Fibroblast of mammary gland (primary cell): ENCODE measurements at places on chromosomes 16 and 17.

DNA sequence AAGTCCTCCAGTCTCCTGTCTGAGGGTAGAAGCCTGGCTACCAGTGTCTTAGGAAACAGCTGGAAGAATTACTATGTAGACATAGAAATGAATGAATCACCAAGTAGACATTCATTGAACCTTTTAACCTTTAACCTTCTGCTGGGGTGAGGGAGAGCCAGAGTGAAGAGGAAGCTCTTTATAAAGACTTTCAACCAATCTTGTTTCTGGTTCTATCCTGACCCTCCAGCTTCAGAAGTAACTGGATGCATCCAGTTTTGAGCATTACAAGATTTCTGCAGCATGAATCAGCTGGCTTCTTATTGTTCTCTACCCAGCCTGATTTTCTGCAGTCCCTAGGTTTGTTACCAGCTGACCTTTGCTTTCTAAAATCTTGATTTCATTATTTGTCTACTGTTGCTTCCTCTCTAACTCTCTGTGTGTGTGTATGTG, 8.5 kb downstream of the TEKT1 start:
- peak; percentile 87 for DNase-seq

GRCh38 chr16:84044118-84044488, 1.5 kb upstream of the SLC38A8 start:
- peak; percentile 54 for DNase-seq

DNA sequence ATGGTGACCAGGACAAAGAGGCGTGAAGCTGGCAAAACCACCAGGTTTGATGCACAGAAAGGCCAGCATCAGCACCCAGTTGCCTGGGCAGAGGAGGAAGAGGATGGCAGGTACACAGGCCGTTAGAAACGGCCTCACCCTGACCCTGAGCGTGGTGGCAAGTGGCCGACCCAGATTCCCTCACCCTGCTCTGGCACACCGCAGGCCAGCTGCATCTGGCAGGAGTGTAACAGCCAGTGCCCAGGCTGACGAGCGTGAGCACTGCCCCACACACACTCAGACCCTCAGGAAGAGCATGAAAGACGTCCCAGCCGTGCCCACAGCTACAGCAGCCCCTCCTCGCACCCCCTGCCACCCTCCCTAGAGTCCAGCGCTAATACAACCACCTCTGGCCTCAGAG, 82.0 kb downstream of the ANKRD11 start:
- DNase-seq: no peak

DNA sequence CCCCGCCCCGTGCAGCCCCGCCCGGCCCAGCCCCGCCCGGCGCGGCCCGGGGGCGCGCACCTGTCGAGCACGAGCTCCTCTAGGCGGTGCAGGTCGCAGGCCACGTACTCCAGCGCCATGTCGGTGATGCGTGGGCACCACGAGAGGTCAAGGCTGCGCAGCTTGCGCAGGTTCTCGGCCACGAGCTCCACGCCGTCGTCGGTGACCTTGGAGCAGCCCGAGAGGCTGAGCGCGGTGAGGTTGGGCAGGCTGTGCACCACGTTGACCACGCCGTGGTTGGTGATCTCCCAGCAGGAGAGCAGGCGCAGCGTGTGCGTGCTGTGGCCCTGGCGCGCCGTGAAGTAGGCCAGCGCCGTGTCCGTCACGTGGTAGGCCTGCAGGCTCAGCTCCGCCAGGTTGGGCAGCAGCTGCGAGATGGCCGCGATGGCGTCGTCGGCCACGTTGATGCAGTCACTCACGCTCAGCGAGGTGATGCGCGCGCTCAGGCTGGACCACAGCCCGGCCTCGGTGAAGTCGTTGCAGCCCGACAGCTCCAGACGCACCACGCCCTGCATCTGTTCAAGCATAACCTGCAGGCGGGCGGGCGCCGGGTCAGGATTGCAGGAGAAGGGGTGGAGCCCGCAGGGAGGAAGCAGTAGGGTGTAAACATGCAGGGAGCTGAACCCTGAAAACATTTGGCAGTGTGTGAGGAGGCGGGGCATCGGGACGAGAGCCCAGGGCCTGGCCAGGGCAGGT, 5.3 kb upstream of the WDR24 start:
- no peak for DNase-seq

- DNase-seq: no peak
These were observed 46.7 kb upstream of the PVALEF start for GRCh38 chr17:81118308-81119221.

DNA sequence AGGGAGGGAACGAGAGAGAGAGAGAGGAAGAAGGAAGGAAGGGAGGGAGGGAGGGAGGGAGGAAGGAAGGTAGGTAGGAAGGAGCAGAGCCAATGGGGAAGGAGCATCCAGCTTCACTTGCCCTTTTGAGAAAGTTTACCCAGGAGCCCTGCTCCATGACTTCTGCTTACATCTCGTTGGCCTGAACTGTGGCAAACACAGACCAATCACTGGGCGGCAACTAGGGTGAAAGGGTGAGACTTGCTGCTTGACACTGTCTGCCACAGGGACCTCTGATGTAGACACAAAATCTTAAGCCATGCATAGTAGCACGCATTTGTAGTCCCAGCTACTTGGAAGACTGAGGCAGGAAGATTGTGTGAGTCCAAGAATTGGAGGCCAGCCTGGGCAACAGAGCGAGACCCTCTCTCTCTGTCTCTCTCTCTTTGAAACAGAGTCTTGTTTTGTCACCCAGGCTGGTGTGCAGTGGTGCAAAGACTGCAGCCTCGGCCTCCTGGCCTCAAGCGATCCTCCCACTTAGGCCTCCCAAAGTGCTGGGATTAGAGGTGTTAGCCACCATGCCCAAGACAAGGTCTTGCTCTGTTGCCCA, 19.5 kb upstream of the TUBG2 start:
- no peak for DNase-seq

DNA sequence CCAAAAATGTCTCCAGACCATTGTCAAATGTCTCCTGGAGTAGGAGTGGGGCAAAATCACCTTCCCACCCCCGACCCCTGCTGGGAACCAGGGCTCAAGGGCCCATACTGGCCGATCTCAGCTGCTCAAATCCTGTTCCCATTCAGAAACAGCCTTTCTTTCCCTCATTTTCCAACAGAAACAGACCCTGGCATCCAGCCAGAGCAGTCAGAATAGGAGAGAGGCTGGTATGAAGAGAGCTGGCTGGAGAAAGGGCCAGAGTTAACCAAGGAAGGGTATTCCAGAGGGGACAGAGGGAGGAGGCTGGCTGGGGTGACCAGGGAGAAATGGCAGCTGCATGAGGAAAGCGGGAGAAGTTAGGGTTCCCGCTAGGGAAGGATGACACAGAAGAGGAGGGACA, 199.1 kb downstream of the XYLT1 start:
- DNase-seq: no peak

- DNase-seq: no peak
These were observed 2.2 kb downstream of the GJC1 start for GRCh38 chr17:44827863-44828262.

DNA sequence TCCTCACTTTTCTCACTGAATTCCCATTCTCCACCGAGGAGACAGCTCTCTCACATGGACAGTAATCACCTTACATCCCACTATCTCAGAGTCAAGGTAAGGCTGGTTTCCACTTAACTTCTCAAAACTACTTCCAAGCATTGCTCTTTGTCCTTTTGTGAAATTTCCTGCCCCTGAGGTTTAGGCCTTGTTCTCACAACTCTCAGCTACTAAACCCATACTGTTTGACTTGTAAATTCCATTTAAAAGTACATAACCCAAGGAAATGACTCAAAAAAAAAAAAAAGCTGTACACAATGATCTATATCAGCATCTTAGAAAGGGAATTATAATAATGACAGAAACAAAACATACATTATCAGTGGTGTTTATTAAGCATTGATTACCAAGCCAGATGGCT, 8.8 kb downstream of the CDC27 start:
- no peak for DNase-seq

- peak; percentile 76 for DNase-seq
These were observed 16.6 kb upstream of the ERN1 start for GRCh38 chr17:64146418-64147109.

DNA sequence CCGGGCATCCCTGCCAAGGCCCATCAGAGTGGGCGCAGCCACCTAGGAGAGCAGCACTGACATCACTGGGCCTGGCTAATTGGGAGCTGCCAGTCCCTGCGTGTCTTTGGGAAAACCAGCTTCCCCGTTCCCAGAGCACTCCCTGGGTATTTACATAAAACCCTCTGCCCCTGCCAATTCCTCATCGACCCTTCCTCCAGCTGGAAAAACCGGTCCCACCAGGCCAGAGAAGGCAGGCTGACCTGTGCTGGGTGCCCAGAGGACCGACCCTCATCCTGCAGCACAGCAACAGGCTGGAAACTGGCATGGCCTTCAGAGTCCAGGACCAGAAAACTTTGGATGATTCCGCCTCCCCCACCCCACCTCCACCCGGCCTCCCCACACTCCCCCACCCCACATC, 8.2 kb upstream of the FOXN1 start:
- no peak for DNase-seq

GRCh38 chr16:73057291-73058210, 9.6 kb upstream of the ZFHX3 start:
- DNase-seq: no peak

GRCh38 chr17:82603981-82604448, 44.2 kb downstream of the WDR45B start:
- DNase-seq: peak; percentile 46

DNA sequence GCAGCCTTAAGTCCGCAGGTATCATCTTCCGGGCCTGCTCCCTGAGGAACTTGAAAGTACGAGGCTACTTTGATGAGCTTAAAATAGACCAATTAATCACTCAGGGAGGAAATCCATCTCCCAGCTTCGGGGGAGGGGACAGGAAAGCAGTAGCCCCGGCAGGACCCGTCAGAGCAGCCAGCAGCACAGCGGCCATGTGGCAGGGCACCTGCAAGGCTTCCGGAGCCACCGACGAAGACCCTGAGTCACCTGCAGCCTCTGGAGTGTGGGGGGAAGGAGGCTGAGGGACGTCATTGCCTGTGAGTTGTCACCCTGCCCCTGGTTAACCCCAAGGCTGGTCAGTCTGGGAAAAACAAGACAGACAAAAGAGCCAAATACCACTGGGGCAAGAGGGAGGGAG, 4.4 kb upstream of the CYB561 start:
- no peak for DNase-seq

DNA sequence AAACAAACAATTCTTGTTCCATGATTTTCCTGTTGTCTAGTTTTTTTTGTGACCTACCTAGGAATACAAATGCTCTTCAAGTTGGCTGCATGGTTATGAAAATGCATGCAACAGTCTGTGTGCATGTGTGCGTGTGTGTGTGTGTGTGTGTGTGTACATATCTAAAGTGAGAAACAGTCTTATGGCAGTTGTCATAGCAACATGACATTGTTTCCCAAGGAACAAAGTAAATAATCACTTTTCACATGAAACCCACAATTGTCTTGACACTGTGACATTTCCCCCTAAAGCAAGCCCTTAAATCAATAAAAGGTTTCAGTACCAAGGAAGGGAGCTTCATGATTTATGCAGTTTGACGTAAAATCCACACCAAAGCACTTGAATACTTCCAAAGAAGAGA, 758.4 kb downstream of the CDH8 start:
- no peak for DNase-seq

- DNase-seq: no peak
These were observed 15.5 kb downstream of the ERCC4 start for GRCh38 chr16:13935408-13935807.

GRCh38 chr16:1543085-1543896, 9.8 kb downstream of the TMEM204 start:
- DNase-seq: peak; percentile 87

- DNase-seq: no peak
These were observed 18.2 kb upstream of the NOS2 start for GRCh38 chr17:27818401-27819105.

DNA sequence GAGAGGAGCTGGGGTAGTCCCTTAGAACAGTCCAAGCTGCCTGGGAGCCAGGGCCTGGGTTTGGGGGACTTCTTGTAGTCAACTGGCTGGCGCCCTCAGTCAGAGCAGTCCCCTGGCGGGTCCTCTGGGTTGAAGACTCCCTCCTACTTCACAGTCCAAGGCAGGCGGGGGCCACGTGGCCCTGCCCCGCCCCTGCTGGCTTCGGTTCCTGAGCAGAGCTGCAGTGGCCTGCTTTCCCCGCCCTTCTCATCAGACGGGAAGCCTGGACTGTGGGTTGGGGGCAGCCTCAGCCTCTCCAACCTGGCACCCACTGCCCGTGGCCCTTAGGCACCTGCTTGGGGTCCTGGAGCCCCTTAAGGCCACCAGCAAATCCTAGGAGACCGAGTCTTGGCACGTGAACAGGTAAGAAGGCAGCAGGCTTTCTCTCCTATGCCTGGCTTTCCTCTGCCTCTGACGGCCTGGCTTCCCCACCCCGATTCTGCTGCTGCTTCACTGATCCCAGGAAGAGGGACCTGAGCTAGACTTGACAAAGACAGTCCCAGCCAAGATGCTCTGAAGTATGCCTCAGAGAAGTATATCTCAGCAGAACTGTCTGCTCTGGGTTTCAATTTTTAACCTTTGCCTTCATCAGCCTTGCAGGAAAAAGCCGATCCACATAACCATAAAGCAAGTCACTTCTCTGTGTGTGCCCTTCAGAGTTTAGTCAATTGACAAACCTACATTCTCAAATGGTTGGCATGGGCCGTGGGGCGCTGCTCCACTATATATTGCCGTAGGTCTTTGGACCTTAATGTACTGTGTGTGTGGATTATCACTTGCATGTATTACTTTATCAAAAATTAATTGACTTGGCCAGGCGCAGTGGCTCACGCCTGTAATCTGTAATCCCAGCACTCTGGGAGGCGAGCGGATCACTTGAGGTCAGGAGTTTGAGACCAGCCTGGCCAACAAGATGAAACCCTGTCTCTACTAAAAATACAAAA, 56.3 kb downstream of the SF3B3 start:
- no peak for DNase-seq

DNA sequence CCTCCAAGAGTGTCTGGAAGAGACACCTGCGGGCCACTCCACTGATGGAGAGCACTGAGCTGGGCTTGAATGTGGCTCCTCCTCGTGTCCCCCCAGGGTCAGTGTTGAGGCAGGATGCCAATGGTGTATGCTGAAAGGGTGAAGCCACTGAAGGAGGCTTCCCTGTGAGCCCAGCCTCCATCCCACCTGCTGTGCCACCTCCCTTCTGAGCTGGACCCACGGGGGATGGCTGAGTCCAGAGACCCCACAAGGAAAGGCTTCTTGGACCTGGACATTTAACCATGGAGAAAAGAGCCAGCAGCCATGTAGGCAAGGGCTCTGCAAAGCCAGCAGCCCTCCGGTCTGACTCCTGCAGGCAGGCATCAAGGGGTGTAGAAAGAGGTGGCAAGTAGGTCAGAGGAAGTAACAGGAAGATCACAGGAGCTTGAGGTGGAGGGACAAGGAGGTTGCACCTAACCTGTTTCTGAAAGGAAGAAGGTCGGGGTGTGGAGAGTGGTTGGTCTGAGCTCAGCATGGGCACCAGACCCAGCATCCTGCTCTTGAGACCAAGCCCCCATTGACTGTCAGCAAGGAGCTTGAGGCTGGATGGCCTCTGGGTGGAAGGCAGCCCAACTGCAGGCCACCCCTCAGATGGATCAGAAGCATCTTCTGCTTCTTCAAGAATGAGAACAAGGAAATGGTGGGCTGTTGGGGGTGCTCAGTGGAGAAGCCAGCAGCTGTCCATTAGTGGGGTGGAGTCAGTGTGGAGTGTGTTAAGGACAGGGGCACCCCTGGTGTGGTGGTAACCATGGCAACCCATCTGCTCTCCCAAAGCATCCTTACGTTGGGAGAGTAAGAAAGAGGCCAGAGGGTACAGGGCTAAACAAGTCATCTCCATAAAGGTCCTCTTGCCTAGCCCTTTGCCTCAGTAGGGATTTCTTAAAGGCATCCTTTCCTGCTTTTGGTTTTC, 80.7 kb downstream of the PLD6 start:
- peak; percentile 18 for DNase-seq
